ENCODE measurements at places on chromosomes 5 and 9. TPM values are rescaled to one million over a fixed set of nuclear protein-coding genes. Genes with fewer than 3 reads are reported as not detected.
A peak's percentile ranks its signal among the peaks of the same experiment; 100 is the strongest.

IFNB1 gene
- not detected for total RNA-seq

ALAD gene
- total RNA-seq, result 14.8 TPM

SNAPC3 gene
- total RNA-seq, result 28.4 TPM

SURF4 gene
- total RNA-seq, result 73.4 TPM

ARID3C gene
- total RNA-seq, result not detected

LECT2 gene
- total RNA-seq, result not detected

ZDHHC21 gene
- total RNA-seq, result 34.9 TPM

DNA sequence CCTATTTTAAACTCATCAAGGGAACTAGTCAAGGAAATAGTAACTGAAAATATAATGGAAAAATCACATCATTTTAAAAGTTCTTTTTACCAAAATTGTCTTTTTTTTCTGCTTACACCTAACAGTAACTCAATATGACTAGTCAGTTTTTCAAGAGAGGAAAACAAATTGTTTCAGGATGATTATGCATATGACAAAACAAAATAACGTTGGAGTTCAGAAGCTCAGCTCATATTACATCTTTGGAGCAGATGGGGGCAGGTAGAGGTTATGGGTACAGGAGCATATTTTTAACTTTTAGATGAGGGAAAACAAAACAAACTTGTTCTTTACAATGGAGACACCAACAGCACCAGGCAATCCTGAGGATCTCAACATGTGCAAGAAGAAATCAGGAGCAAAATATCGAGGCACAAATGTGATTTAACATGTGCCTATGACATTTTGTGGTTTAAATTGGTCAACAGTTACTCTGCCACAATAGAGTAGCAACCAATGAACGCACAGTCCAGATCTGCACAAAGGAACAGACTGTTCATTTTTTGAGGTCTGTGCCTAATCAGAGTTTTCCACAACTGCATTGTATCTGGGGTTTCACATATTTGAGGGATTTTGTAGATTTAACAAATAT, 659.0 kb downstream of the ANXA1 start:
- no peak for DNase-seq

DNA sequence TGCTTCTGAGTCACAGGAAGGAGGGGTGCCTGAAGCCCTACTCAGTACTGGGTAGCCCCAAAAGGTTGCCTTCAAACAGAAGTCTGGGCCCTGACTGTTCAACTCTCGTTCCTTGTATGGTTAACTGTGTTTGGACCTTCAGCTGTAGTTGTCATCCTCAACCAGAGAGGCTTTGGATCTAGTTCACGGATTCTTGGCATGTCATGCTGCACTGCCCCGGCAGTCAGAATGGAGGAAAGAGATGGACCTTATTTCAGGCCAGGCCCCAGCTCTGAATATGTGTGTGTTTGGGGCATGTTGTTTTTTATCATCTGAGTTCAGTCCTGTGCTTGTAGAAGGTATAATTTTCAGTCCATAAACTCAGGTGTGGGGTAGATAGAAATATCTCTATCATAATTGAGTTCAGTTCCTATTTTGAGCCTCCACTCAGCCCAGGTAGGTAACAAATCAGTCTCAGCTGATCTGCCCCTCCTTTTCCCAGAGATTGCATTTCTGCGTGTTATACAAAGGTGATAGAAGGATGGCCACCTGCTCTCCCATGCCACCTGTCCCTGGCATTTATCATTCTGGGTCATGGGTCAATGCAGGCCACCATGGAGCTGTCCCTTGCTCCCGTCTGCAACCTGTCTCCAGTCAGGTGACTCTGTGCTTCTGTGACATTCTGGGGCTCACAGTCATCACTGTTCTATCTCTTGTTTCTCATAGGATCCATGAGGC, 127.5 kb upstream of the CPEB4 start:
- DNase-seq, result no peak

DNA sequence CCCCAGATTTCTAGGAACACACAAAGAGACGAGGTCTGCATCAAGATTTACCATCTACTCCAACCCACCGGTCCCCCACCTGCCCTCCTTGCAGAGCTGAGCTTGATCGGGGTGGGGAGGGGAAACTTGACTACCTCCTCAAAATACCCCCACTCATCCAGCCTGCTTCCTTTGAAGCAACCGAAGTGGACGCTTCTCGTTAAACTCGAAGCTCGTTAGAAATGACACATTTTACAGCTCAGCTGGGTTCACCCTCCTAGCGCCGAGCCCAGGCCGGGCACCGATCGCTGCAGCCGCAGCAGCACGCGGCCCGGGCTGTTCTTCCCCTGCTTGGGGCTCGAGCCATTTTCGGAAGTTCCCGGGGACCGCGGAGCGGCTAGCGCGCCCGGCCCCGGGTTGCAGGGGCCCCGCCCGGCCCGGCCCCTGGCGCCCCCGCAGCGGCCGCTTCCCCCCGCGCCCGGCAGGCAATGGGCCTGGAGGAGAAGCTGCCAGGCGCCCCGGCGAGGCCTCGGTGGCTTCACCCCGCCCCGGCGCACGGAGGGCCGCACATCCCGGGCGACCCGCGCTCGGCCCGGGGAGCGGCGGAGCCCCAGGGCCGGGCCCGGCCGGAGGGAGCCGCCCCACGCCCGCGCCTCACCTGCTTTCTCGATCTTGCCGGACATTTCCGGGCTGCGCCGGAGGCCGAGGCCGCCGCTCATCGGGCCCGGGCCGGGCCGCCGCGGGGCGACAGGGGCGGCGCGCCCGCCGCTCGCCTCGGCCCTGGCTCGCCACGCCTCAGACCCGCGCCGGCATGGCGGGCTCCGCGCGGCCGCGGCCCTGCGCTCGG, 530 bp downstream of the RAPGEF1 start:
- DNase-seq, result peak; percentile 68

DNA sequence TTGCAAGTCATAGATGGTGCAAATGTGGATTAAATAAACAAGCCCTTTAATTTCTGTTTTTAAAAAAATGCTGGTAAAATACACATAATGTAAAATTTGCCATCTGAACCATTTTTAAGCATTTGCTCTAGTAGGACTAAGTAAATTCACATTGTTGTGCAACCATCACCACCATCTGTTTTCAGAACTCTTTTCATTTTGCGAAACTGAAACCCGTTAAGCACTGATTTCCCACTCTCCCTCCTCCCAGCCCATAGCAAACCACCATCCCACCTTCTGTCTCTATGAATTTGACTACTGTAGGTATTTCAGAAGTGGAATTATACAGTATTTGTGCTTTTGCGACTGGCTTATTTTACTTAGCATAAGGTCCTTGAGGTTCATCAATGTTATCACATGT, 103.3 kb upstream of the CNTLN start:
- DNase-seq, result no peak

GRCh38 chr5:107232788-107233187, 437.9 kb downstream of the EFNA5 start:
- DNase-seq, result no peak

DNA sequence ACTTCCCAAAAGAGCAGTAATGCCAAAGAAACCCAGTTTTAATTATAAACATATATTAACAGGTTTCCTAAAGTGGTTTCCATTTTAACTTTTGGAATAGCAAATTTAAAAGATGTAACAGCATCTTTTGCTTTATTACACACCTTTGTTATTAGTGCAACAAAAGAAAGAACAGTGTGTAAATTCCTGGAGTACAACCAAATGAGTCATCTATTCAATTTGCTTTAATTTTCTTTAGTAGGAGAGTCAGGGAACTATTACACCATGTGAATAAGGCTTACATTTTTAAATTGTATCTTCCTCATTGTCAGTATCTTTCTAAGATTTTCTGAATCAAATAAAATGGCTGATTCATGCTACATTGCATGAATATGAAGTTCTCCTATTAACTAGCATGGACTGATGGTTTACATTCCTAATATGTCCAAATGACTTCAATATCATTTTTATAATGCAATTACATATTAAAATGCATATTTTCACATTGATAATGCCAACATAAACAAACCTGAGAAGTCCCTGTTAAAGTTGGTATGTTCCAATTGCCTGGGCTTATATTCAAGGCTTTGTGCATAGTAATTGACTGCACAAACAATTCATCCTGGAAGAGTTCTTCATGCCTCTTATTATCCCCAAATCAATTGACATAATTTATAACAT, 22.5 kb downstream of the EDIL3 start:
- DNase-seq, result no peak

DNA sequence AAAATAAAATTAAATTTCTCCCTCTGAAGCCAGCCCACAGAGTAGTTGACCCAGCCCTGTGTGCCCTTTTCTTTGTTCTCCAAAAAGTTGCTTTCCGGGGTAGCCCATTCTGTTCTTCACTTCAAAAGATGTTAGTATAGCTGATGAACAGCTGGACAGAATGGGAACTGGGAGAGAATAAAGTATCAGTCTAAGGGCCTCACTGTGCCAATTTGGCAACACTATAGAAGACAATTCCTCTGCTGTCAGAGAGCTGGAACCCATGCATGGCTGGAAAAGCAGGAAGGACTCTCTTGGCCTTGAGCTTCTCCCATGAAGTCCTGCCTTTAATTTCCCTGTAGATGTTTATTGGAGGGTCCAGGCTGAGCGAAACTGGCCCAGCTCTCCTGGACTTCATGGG, 11.0 kb upstream of the TNFSF8 start:
- DNase-seq, result no peak

GRCh38 chr5:8864053-8864452, 681.8 kb downstream of the SEMA5A start:
- DNase-seq, result no peak

DNA sequence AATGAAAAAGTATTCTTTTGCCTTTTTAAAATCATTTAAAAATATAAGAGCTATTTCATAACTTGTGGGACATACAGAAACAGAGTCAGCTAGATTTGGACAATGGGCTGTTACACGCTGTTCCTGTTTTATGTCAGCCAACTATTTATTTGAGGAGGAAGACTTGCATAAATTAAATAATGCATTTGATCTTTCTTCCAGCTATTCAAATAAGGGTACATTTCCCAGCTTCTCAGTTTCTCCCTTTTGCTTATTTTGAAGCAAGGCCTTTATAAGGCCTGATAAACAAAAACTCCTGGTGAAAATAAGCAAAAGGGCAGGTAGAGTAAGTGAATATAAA, 6.5 kb downstream of the STOM start:
- DNase-seq, result no peak

- no peak for DNase-seq
These were observed 113.9 kb downstream of the FGF1 start for GRCh38 chr5:142572006-142572405.

GRCh38 chr9:72023596-72023995, 36.8 kb downstream of the C9orf57 start:
- DNase-seq, result no peak

DNA sequence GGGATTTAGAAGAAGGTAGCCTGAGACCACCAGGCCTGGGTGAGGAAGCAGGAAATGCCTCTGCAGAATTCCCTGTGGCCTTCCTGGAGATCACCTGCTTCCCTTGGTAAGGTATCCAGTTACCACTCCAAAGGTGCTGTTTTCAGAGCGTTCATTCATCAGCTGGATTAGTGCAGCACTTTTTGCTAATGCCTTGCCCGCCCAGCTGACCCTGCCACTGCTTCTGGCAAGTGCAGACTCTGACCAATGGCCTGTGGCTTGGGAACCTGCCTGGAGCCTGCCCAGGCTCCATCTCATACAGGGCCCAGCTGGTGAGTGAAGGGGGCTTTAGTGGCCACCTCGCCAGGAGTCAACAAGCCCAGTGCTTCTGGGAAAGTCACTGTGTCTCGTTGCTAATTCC, 48.6 kb downstream of the FOXI1 start:
- no peak for DNase-seq

GRCh38 chr5:57175551-57176309, 1.9 kb downstream of the GPBP1 start:
- no peak for DNase-seq

DNA sequence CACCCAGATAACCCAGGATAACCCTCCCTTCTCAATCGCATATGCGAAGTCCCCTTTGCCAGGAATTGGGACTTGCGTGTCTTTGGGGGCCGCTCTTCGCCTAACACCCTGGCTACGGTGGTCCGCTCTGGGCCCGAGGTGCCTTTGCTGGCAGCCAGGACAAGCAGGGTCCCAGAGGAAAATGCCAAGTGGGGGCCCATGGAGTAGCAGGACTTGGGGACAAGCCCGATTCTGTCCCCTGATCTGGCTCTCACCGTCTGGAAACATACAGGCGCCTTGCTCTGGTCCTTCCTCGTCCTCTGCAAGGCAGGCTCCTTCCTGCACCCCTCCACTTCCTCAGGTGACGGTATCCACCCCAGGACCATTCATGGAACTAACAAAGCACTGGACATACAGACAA, 78.1 kb upstream of the UNC5A start:
- peak; percentile 35 for DNase-seq

Data from sigmoid colon (tissue), 7 donors.